ENCODE measurements at places on chromosomes 16 and 17. TPM values are rescaled to one million over a fixed set of nuclear protein-coding genes. Genes with fewer than 3 reads are reported as not detected.

The AATK gene
- 6.6 TPM for total RNA-seq

The CRHR1 gene
- 2.1 TPM for total RNA-seq

The TP53TG3 gene
- 4.7 TPM for total RNA-seq

GRCh38 chr16:2236337-2237101 lies at the start of gene DNASE1L2:
TSS of gene DNASE1L2 (plus strand) at chr16:2236444. CDS start at chr16:2236817, 373 bp downstream.
- peaks cover 10% of the 10 kb centered on the region for H3K4me1 ChIP-seq
- H3K27ac ChIP-seq, result no peak within 1 kb of the TSS
- peak within 1 kb of the TSS; percentile 13 for H3K4me3 ChIP-seq
- no peak for DNase-seq
- no peaks in the 10 kb centered on the region for H3K27me3 ChIP-seq
- peaks cover 33% of the 10 kb centered on the region for H3K36me3 ChIP-seq

DNA sequence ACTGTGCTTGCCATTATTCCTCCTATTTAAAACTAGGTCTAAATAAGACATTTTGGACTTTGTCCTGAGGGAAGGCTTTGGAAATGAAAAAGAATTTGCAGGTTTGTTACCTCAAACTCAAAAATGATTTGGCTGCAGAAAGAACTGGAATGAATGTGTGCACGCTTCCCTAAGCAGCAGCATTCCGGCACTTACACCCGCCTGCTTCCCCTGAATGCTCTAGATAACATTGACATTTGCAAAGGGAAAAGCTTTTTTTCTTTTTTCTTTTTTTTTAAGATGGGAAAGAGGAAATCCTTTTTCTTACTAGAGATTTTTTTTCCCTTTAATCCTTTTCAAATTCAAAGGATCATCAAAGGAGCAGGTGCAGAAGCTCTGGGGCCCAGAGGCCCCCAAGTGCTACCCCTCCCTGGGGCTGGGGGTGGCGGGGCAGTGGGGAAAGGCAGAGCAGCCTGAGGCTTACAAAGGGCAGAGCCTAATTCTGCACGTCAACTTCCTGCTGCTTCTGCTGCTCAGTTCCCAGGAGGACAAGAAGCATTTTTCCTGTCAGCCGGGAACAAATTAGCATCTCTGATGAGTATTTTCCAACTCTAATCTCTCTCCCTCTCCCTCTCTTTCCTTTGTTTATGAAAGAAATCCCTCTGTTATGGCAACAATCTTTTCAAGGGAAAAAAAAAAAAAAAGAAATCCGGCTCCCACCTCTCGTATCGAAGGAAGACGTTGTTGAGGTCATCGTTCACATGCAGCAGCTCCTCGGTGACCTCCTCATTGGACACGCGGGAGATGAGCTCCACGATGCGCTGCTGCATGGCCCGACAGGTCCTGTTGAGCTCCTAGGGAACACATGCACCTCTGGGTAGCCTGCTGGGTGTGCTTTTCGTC lies 32.1 kb upstream of the SREBF1 start:
- no peak overlapping the region for H3K4me3 ChIP-seq
- no peaks in the 10 kb centered on the region for H3K4me1 ChIP-seq
- H3K36me3 ChIP-seq, result peaks cover 4% of the 10 kb centered on the region
- H3K27ac ChIP-seq, result no peak overlapping the region
- DNase-seq, result no peak
